ENCODE measurements at places on chromosomes 6 and 20. TPM values are rescaled to one million over a fixed set of nuclear protein-coding genes. Genes with fewer than 3 reads are reported as not detected.

- no peak for DNase-seq
Observed at GRCh38 chr6:117110737-117111136, 154.6 kb upstream of the VGLL2 start.

Gene PEDS1
- 31.3 TPM for total RNA-seq

Gene RAE1
- total RNA-seq: 14.9 TPM

- no peak for DNase-seq
Observed at GRCh38 chr6:169019111-169019510, 234.5 kb downstream of the THBS2 start.

DNA sequence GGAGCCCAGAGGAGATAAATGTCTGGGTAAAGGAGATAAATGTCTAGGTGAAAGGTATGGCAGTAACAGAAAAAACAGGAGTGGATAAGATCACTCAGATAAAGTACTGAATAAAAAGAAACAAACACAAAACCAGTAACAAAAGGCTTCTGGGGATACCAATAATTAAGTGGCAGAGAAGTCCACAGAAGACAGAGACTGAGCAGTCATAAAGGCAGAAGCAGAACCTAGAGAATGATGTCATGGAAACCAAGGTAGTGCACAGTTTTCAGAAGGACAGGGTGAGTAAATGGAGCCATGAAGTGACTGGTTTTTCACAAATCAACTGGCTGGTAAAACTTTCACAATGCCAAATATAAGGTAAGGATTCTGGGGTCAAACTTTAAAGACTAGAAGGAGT is 80.9 kb upstream of the PLN start:
- no peak for DNase-seq

DNA sequence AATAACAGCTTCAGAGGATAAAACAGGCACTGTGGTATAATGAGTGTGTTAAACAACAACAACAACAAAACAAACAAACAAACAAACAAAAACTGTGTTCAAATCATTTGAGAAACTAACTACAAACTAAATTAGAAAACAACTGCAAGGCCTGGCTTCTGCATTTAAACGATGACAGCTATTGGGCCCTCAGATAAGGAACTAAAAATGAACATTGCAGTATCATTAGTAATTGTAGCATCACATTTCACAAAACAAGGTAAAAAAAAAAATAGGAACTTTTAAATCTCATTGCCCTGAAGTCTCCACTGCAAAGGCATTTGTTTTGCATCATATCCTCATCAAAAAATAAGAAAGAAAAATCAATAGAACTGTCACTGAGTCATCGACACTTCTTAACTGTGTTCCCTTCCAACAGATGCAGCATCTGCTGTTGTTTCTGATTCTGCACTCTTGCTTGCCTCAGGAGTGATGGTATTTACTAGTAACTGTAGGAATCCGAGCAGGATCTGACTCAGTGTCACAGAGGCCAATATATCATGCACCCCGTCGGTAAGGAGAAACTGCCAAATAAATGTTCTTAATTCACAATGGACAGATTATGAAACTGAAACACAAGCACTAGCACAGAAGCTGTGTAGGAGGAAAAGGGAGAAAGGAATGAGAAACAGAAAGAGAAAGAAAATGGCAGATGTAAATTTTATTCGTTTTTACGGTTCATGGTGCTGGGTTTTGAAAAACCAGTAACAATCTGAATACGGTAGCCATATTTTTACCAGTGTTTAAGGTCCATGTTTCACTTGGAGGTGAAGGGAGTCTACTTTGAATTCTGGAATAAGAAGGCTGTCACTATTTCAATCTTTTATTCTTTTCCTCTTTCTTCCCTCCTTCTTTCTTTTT is 365.7 kb upstream of the EPHA7 start:
- DNase-seq: no peak

Gene XKR7
- total RNA-seq: 0.09 TPM

DNA sequence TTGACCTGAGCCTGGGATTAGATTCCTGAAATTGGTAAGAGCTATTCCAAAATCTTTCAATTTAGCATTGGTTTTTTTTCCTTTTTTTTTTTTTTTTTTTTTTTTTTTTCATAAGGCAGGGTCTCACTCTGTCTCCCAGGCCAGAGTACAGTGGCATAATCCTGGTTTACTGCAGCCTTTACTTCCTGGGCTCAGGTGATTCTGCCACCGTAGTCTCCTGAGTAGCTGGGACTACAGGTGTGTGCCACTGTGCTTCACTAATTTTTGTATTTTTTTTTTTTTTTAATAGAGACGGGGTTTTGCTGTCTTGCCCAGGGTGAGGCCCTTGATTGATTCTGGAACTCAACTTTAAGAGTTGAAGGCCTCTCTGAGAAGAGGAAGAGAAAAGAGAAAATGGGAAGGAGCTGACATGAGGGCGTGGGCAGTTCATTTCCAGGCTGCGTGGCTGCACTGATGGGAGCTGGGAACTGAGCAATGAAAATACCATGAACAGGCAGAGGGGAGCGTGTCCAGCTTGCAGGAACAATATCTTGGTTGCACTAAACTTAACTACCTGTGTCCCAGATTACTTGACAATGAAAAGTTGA is 24.6 kb downstream of the KDM1B start:
- DNase-seq: peak; percentile 65

DNA sequence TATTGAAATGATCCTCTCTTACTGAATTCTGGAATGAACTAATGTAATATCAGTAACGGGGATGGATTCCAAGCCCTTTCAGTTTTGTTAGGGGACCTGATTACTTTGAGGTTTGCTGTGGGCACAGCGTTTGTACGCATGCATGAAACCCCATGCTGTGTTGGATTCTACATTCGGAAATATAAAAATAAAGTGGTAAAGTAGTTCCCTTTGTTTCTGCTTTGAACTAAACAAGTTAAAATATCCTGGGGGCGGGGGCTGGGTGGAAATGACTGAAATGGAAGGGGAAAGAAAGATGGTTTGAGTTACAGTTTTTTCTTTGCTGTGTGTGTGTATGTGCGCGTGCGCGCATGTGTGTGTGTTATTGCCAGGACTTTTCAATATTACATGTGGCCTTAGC is 196.5 kb upstream of the OPRM1 start:
- DNase-seq: no peak

GRCh38 chr6:53369876-53370515 is 21.2 kb upstream of the ELOVL5 start:
- DNase-seq: no peak

GRCh38 chr20:37896932-37897548 is 5.9 kb upstream of the VSTM2L start:
- no peak for DNase-seq

Gene C6orf163
- total RNA-seq: 2.1 TPM

Gene STMND1
- not detected for total RNA-seq

DNA sequence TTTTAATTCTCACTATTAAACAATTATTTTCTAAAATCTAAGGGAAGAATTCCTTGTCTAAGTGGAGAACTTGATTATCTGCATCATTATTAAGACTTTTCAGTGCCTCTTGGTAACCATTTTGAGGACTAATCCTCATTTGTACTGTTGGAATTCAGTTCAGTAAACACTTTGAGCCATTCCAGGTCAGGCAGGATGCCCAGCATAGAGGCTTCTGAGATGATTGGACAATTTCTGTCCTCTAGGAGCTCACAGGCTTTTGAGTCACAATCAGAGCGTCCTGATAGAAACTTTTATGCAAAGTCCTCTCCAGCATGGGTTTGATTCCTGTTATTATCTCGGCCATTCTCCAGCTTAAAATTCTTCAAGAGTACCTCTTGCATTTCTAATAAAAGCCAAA is 1304.6 kb downstream of the EPHA7 start:
- no peak for DNase-seq

DNA sequence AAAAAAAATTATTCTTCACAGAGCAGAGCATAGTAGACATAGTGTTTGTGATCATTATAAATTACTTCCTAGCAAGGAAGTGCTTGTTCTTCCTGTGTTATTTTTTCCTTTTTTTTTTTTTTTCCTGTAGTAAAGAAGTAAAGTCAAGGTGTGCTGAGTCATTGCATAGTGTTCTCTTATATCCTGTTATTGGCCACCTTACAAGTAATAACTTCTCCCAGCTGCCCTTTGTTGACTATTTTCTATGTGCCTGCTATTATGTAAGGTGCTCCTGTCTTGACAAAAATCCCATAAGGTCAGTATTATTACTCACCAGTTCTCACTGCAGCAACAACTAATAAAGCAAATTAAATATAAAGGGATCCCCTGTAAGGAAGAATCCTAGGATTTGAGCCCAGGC is 195.3 kb downstream of the GJA1 start:
- DNase-seq: no peak

DNA sequence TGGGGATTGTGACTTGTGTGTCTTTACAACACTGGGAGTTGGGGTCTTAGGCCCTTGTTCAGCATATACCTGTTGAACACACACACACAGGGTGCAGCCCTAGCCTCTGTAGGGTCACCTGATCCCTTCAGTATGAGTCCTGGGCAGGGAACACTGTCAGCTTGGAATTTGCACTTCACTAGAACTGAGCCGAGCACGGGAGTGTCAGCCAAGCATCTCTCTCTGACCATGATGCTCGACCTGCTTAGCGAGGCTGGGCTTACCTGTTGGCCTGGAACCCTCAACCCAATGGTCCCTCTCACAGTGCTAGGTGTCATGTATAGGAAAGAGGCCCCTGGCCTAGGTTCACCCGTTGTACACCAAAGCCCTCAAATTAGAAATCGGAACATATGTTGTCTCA is 96.1 kb downstream of the NKAIN2 start:
- DNase-seq: no peak

DNA sequence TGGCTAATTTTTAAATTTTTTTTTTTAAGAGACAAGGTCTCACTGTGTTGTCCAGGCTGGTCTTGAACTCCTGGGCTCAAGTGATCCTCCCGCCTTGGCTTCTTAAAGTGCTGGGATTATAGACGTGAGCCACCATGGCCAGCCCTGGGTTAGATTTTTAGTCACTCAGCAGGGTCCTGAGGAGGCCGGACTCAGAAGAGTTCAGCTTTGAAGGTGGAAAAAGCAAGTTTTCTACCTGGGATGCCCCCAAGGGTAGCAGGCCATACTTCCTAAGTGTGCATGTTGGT is 44.2 kb downstream of the FGD2 start:
- DNase-seq: no peak

DNA sequence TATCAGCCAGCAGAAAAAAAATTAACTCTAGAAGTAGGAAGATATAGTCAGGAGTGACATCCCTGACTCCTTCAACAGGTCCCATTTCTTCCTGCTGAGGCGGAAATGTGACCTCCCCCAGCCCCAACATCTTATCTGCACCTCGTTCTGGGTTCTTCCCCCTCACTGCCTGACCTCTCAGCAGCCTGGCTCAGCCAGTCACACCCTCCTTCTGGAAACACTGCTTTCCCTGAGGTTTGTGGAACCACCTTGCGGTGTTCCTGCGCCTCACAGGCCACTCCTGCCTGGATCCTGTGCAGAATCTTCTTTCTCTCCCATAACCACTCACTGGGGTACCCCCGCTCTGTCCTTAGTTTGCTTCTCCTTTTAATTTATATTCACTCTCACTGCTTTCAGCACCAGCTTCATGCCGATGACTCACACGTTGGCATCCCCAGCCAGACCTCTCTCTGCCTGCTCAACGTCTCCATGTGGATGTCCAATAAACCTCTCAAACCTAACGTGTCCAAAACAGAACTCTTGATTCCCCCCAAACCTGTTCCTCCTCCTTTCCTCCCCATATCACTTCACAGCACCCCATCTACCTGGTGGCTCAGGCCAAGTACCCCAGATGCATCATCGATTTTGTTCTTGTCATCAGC is 222.8 kb upstream of the PLN start:
- no peak for DNase-seq

- no peak for DNase-seq
Observed at GRCh38 chr6:56756219-56756789, 113.6 kb upstream of the DST start.

DNA sequence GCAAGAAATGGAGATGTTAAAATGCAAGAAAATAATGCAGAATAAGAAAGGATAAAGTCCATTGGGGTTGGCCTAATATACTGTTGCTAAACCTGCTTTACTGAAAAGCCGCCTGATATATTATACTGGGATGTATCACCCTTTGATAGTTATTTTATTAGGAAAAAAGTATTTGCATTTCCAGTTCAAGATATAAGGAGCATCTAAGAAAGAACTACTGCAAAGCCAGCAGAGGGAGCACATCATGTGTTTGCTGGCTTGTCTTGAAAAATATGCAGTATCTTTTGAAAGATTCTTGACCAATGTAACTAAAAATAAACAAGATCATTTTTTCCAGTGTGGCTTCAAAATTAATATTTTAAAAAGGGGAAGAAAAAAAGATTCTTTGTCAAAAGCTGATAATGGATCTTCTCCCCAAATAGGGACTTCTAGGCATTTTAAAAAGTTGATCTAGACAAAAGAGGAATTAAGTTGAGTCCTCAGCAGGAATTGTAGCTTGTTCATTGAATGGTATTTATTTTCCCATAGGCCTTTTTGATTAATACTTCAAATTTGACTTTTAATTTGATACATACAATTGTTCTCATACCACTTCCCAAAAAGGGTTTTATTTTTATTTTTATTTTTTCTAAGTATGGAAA is 214.9 kb downstream of the ZFAND3 start:
- no peak for DNase-seq

GRCh38 chr6:33843131-33844121 is 39.6 kb upstream of the MLN start:
- DNase-seq: no peak

Gene PRRT1
- 1.4 TPM for total RNA-seq

- DNase-seq: no peak
Observed at GRCh38 chr20:20856306-20856705, 143.9 kb upstream of the RALGAPA2 start.

Gene METTL24
- 3.7 TPM for total RNA-seq

GRCh38 chr6:49806145-49806544 is 19.1 kb upstream of the PGK2 start:
- no peak for DNase-seq

Gene SS18L1
- total RNA-seq: 12.6 TPM

DNA sequence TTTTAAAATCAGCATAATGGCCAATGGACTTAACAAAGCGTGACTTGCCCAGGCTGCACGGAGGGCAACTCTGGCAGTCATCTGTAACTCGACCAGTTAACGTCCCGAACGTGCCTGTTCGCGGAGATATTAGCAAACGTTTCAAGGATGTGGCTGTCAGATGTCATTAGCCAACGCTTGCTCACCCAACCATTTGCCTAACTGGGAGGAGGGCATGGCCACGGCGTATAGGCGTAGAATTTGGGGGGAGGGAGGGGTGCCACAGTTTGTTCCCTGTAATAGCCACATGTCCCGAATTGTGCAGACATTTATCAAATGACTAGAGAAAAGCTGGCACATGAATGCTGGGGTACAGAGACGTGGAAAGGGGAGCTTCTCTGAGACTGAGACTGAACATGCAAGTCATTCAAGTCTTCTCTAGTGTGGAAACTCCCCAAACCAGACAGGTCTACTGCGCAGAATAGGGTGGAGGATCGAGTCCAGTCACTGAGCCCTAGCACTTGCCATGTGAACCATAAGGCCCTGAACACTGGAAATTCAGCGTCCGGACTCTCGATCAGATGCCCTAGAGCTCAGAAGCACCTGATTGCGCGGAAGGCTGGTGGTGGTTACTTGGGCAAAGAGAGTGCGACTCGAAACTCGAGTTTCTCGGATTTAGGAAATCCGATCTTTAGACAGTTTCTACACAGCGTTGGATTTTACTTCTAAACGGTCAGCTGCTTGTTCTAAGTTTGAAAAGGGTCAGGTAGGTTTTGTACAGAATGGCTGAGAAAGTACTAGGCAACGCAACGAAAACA is 32.6 kb downstream of the TFAP2B start:
- DNase-seq: no peak
